ENCODE measurements at places on chromosomes 5 and 9. TPM values are rescaled to one million over a fixed set of nuclear protein-coding genes. Genes with fewer than 3 reads are reported as not detected.

TMEM174 gene
- total RNA-seq, result not detected

LHX6 gene
- total RNA-seq, result 1.0 TPM

PPIC gene
- 21.3 TPM for total RNA-seq

GCNT4 gene
- 3.3 TPM for total RNA-seq

PLEKHG4B gene
- total RNA-seq, result 54.8 TPM

ANKDD1B gene
- total RNA-seq, result 0.73 TPM

MZB1 gene
- 1.6 TPM for total RNA-seq

GABRB2 gene
- total RNA-seq, result 0.94 TPM

CORO2A gene
- 27.6 TPM for total RNA-seq

CFAP90 gene
- 3.5 TPM for total RNA-seq

BDP1 gene
- 39.1 TPM for total RNA-seq

CCDC183 gene
- total RNA-seq, result 1.1 TPM

RNF183 gene
- total RNA-seq, result not detected

BHMT2 gene
- total RNA-seq, result 1.7 TPM

PTGDS gene
- total RNA-seq, result 1.9 TPM

CXXC5 gene
- 111 TPM for total RNA-seq

CNTFR gene
- total RNA-seq, result 1.9 TPM

PCDHGA6 gene
- 4.8 TPM for total RNA-seq

INSL4 gene
- total RNA-seq, result not detected

LOX gene
- total RNA-seq, result 1.8 TPM

PDE8B gene
- 0.54 TPM for total RNA-seq

PTGS1 gene
- total RNA-seq, result 1.3 TPM

IFNA13 gene
- not detected for total RNA-seq

TIMD4 gene
- not detected for total RNA-seq

MCIDAS gene
- 0.12 TPM for total RNA-seq

SPINK1 gene
- not detected for total RNA-seq

PCDHGA12 gene
- total RNA-seq, result 3.5 TPM

CTXN3 gene
- not detected for total RNA-seq

TMC1 gene
- 0.54 TPM for total RNA-seq

PCDHB12 gene
- total RNA-seq, result 3.7 TPM

AFAP1L1 gene
- 4.7 TPM for total RNA-seq

DMRT3 gene
- total RNA-seq, result not detected

ZNF608 gene
- total RNA-seq, result 39.7 TPM

BARHL1 gene
- total RNA-seq, result not detected

SLC22A5 gene
- total RNA-seq, result 2.4 TPM

HRH2 gene
- 5.9 TPM for total RNA-seq

ELL2 gene
- total RNA-seq, result 32.6 TPM

LVRN gene
- total RNA-seq, result 0.39 TPM
